A549 treated with GW870086 at 1 μM for 4 hours (cell line): ENCODE measurements at places on chromosomes 6 and 20. TPM values are rescaled to one million over a fixed set of nuclear protein-coding genes. Genes with fewer than 3 reads are reported as not detected.

PPP1R14C gene
- 1.5 to 1.9 TPM (median 1.6 TPM) in 5 replicates for total RNA-seq

MYT1 gene
- total RNA-seq, result 0.09 to 0.28 TPM (median 0.14 TPM) in 4 of 5 replicates, not detected in the other

SPEF1 gene
- total RNA-seq, result 1.4 to 2.7 TPM (median 2.0 TPM) in 5 replicates

GJA10 gene
- not detected in 5 replicates for total RNA-seq

ZNF165 gene
- total RNA-seq, result 0.67 to 0.97 TPM (median 0.90 TPM) in 5 replicates
